AG20443 (cell line): ENCODE measurements at places on chromosomes 1 and 21.
A peak's percentile ranks its signal among the peaks of the same experiment; 100 is the strongest.

DNA sequence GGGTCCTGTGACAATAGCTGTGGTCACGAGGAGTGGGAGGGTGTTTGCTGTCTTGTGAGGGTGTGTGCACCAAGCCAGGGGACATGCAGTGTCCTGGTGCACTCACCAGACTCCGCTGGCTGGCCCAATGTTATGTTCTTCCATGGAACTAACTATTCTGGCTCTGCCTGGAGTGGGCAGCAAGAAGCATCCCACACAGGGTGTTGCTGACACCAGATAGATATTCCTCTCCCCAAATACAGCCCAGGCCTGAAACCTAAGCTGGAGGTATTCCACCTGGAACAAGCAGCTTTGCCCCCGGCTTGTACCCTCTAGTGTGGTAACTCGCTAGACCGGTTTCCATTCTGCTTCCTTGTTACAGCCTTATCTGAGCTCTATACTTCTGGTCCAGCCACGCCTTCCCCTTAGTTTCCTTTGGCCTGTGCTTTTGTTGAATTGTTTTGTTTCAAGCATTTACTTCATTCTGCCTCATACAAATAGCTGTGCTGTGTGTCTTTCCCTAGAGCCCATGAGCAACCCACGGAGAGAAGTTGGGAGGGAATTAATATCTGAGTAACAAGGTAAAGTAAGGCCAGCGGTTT, 14.7 kb upstream of the LY9 start:
- DNase-seq: no peak

DNA sequence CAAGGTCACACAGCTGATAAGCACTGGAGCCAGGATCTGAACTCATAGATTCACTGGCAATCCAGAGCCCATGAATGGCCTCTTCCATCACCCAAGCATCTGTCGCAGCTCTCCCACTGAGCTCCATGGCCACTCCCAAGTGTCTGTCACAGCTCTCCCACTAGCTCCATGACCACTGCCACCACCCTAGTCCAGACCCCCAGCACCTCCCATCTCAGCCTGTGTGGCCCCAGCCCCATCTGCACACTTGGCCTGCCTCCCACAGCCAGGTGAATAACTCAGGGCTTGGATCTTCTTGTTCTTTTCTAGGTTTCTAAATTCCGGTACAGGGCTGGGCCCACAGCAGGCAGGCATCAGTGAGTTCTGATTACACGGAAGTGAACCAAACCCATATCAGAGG, 76.0 kb downstream of the GLIS1 start:
- no peak for DNase-seq

- DNase-seq: peak; percentile 27
These were observed 45.9 kb downstream of the SAMD13 start for GRCh38 chr1:84347271-84347931.

DNA sequence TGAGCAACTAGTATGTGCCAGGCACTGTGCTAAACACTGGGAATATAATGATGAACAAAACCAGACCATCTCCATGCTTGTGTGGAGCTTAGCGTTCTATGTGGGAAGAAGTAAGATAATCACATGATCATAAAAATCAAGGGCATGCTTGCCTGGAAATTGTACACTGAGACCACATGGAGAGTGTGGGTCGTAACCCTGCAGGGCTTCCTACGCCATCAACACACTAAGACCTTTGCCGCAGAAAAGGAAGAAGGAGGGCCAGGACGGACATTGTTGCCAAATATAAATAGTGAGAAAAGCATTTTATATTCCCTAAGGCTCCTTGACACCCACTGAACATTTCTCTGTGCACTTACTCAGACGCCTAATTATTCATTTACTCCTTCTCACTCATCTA, 388.1 kb upstream of the VAMP3 start:
- DNase-seq: no peak

- DNase-seq: no peak
These were observed 51.9 kb upstream of the PPP2R5A start for GRCh38 chr1:212233321-212233720.

- no peak for DNase-seq
These were observed 30.8 kb upstream of the FAM89A start for GRCh38 chr1:231070758-231071444.

GRCh38 chr1:246254854-246255253, 252.2 kb downstream of the SMYD3 start:
- DNase-seq: no peak

DNA sequence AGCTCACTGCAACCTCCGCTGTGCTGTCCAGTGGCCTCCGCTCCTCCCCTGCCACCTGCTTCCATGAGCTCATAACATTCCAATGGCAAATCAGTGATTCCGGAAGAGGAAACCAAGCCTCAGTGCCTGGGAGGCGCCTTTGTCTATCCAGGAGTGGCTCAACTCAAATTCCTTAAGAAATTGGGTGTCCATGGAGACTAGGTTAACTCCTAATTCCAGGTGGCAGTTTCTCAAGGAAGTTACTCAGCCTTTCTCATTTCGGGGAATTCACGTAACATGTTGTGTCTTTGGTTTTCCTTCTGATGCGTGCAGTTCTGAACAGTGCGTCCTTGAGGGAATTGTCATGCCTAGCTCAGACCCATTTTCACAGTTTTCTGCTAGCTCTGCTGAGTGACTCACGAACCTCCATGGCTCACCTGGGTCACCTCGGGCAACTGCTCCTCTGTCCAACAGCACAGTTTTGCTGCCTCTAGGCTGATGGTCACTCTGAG, 89.9 kb upstream of the DSCAM start:
- DNase-seq: no peak

DNA sequence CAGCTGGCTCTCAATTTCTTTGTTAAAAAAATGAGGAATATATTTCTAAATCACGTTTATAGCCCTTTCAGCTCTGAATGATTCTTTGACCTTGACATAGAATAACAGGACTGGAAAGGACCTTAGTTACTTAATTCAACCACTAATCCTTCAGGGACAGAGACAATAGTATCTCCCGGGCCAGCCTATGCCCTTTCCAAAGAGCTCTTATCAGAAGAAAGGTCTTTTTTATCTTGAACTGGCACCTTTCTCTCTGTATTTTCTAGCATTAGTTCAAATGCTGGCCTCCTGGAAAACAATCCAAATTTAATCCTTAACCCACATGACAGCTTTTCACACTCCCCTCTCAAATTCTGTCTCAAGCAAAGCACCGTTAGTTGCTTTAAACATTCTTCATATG, 44.8 kb upstream of the FBXO28 start:
- DNase-seq: no peak

- DNase-seq: peak; percentile 85
These were observed 60.3 kb upstream of the KRTAP19-8 start for GRCh38 chr21:31098576-31099005.

GRCh38 chr21:28899220-28899619, 93.5 kb downstream of the LTN1 start:
- DNase-seq: no peak
